ENCODE measurements at places on chromosomes 2 and 18.

DNA sequence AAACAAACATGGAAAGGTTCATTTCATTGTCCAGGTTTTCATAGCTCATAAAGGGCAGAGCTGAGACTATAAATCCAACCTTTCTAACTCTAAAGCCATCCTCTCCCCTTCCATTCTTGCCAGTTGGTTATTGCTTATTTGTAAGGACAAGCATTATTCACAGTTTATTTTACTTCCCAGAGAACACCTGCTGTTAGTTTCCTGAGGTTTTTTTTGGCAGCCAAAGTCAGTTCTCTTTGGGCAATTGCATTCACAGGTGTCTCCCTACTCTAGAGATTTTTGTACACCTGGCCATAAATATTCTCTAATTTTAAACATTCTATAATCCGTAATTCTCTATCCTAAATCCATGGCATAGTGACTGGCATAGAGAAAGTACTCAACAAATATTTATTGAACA lies 87.3 kb upstream of the SPHKAP start:
- H3K4me1 ChIP-seq = no peaks in the 10 kb centered on the region
- no peak for DNase-seq
- H3K4me3 ChIP-seq = no peak overlapping the region

- peaks cover 4% of the 10 kb centered on the region for H3K36me3 ChIP-seq
- peaks cover 29% of the 10 kb centered on the region for H3K4me1 ChIP-seq
- no peak overlapping the region for H3K27ac ChIP-seq
- DNase-seq = no peak
- H3K27me3 ChIP-seq = no peaks in the 10 kb centered on the region
- H3K4me3 ChIP-seq = no peak overlapping the region
Observed at GRCh38 chr2:239246723-239247122, 154.1 kb downstream of the HDAC4 start.

DNA sequence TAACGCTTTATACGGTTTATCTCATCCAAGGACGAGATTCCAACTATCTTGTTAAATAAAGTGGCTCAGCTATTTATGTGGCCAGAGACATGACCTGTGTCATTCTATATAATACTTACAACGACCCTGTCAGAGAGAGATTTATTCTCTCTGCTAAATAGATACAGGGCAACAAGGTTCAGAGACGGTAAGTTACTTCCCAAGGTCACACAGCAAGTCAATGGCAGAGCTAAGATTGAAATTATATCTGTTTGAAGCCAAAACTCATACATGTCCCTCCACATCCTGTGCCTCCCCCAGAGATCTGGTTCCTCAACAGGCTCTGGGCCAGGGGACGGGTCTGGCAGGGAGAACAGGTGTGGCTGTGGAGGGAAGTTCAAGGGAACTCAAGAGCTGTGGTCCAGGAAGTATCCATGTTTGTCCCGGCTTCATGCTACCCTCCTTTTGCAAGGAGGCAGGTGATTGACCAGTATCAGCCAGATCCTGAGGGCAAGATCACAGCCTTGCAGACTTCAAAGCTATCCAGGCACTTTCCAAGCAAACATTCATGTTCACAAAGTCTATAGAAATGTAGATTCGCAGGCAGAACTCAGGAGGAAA lies 99.8 kb downstream of the CAPN13 start:
- peaks cover 10% of the 10 kb centered on the region for H3K4me1 ChIP-seq
- H3K27me3 ChIP-seq = no peaks in the 10 kb centered on the region
- no peak overlapping the region for H3K27ac ChIP-seq
- no peak overlapping the region for H3K4me3 ChIP-seq
- H3K36me3 ChIP-seq = peaks cover 5% of the 10 kb centered on the region

DNA sequence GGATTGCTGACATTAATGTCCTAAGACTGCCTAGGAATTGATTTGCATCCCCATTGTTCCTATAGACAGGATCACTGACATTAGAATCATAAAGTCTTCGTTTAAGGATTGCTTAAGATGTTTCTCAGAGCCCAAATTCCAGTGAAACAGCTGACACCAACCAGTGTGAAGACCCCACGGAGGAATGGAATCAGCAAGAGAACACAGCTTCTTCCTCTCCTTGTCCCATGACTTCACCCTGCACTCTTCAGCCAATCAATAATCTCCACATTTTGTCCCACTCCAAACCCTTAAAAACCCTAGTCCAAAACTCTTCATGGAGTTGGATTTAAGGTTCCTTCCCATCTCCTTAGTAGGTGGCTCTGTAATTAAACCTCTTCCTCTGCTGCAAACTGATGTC lies 157.0 kb upstream of the NDUFV2 start:
- no peak overlapping the region for H3K4me3 ChIP-seq
- no peak overlapping the region for H3K27ac ChIP-seq
- H3K4me1 ChIP-seq = peaks cover 33% of the 10 kb centered on the region
- no peaks in the 10 kb centered on the region for H3K36me3 ChIP-seq
- DNase-seq = no peak

GRCh38 chr2:145066856-145067548 lies 547.1 kb upstream of the ZEB2 start:
- H3K4me1 ChIP-seq = peaks cover 27% of the 10 kb centered on the region
- peak overlapping the region; percentile 60 for H3K27ac ChIP-seq
- H3K27me3 ChIP-seq = no peaks in the 10 kb centered on the region
- H3K4me3 ChIP-seq = no peak overlapping the region

DNA sequence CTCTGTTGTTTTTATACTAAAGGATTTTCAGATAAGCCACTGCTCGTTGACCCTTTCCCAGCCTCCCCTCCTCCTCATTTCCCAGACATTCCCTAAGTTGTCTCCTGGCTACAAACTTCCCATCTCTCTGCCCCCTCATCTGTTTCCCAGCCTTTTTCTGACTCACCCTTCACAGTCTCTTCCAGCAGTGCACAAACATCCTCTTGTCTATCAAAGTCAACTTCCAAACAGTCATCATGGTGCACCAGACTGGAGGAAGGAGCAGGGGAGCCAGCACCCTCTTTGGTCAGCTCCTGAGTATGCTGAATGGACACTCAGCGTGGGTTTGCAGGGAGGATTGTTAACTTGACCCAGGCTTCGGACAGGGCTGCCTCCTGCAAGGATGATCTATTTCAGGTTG lies 26.6 kb upstream of the SPRED2 start:
- H3K4me1 ChIP-seq = no peaks in the 10 kb centered on the region
- no peaks in the 10 kb centered on the region for H3K36me3 ChIP-seq
- DNase-seq = no peak
- no peak overlapping the region for H3K27ac ChIP-seq
- peaks cover 39% of the 10 kb centered on the region for H3K27me3 ChIP-seq
- no peak overlapping the region for H3K4me3 ChIP-seq
